Eye (tissue), 1 donor: ENCODE measurements at places on chromosomes 16 and 17.

DNA sequence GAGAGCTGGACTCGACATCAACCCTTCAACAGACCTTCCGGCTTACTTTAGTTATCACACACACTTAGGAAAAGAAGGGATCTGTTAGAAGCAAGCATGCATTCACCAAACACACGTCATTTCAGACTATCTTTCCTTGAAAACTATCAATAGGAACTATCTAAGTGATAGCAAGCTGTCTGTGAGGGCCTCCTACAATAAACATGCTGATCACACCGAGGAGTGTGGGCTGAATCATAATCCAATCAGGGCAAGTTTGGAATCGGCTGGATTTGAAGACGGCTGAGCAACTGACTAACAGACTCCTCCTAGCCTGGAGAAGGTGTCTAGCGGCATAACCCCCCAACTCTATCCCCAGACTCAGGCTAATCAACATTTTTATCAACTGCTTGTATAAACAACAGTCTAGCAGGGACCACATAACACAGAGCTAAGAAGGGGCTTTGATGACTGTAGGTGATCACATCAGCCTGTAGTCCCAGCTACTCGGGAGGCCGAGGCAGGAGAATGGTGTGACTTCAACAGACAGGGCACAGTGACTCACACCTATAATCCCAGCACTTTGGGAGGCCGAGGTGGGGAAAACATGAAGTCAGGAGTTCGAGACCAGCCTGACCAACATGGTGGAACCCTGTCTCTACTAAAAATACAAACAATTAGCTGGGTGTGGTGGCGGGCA is 14.1 kb downstream of the NXN start:
- no peak for DNase-seq

DNA sequence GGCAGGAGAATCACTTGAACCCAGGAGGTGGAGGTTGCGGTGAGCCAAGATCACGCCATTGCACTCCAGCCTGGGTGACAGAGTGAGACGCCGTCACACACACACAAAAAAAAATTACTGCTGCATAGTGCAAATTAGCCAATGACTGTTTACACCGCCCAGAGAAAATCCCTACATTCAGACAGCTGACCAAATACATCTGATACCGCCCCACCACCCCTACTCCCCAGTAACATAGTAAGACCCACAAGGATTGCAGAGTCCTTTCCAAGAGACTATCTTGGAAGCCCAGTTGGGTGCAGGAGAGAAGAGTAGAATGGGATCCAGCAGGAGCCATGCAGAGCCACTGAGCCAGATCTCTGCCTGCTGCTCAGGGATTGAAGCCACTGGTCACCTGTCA is 63.5 kb downstream of the SLC39A11 start:
- no peak for DNase-seq

DNA sequence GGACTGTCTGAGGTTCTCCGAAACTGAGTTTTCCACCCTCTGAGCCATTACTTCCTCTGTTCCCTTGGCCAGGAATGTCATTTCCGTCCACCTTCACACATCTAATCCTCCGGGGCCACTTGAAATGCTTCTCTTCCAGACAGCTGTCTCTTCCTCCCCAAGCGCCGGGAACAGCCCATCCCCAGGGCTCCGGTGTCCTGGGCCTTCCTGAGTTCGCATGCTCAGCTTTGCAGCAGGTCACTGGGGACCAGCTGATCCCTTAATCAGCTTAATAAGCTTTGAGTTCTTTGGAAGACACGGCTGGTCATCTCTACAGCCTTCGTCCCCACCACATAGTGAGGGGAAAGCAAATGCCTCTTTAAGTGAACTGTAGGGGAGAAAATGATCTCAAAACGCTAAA is 123.4 kb downstream of the DYNLRB2 start:
- DNase-seq = peak; percentile 28

DNA sequence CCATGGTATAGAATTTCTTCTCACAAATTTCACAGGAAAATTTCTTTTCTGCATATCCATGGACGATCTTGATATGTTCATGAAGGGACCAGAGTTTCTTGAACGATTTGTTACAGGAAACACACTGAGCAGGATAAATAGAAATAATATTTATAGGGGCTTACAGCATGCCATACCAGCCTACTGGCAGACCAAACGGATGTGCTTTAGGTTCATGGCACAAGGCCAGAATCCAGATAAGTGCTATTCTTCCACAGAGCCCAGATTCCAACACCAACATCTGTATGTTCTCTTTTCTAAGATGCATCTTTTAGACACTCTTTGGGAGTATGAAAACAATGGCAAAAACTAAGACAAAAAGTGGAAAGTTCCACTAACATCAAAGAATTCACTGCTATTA is 49.3 kb downstream of the ZNF652 start:
- DNase-seq = no peak

GRCh38 chr17:38713456-38714075 is 8.5 kb downstream of the MLLT6 start:
- DNase-seq = no peak

DNA sequence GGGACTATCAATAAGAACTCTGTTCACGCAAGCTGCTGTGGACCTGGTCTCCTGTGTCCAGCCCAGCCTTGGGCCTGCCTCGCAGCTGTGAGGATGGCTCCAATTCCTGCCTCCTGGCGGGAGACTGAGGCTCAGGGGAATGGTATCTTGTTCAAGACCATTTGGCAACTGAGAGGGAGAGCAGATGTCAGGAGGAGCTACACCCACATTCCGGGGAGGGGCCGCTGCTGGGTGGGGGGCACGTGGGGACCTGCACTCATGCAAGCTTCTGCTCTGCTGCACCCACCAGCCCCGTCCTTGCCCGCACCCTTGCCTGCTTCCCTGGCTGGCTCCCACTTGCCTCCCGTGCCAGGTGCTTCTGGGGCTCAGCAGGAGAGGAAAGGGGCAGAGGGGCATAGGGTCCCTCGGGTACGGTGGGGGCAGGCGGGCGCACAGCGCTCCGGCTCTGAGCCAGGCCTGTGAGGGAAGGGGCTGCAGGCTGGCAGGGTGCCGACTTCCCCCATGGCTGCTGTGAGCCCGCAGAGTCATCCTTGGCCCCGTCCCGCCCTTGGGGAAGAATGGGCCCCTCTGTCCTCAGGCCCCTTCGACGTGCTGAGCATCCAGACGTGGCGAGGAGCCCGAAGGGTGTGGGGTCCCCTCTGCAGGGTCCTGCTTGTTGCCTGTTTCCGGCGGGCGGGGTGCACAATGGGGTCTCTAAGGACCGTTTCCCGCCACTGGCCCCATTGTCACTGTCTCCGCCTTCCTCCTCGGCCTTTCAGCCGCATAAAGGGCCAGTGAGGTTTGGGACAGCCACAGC is 2.7 kb downstream of the METRN start:
- peak; percentile 25 for DNase-seq

DNA sequence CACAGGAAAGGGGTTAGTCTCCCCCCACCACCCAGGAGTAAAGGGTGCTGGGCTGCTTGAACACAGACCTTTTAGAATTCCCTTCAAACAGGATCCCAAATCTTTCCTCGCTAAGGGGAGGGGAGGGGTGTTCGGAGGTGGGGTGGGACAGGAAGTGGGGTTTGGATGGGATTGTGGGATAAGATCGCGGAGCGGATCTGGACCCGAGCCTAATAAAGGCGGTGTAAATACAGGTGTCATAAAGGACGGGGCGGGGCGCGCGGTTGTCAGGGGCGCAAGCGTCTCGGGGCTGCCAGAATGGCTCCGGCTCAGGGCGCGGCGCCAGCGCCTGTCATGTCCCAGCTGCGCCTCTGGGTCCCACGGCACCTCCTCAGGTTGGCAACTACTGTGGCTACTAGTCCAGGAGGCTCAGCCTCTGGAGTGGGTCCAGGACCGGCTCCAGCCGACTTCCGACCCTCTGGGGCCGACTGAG is 59.8 kb upstream of the FBXO47 start:
- peak; percentile 50 for DNase-seq

DNA sequence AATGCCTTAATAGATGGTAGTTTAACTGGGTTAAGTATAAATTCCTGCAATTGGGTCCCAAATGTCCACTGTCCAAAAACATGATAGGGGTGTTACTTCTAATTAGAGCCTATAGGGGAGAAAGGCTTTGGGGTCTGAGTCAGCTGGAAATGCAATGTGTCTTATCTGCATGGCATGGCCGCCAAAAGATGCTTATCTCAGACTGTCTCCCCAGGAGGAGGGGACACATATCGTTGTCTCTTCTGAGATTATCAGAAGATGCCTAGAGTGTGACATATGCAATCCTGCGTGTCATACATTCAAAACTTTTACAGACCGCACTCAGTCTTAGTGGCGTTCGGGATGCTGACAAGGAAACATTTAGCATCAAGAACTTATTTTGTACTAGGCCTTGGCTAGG is 442.9 kb downstream of the GRIN2A start:
- DNase-seq = no peak
